ENCODE measurements at places on chromosomes 7 and 10.
A peak's percentile ranks its signal among the peaks of the same experiment; 100 is the strongest.

DNA sequence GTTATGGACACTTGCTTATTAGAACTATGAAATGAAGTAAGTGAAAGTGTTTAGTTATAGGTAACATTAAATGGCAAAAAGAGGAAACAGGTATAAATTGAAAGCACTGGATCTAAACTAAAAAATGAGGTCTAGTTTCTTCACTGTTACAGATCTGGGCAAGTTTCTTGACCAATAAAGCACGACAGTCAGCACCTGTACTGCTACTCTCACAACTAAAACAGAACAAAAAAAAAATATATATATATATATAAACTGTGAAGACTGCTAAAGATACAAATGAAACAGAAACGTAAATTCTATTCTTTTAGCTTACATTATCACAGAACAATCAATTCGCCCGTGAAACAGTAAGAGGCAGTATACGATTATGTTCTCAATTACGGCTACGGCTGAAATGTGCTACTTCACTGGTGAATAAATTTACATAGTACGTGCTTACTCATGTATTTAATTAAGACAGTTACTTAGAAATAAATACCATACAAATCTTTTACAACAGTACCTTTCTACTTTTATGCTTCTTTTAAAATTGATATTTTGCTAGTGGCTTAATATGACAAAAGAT is 4.2 kb downstream of the AHR start:
- no peak for DNase-seq
- no peaks in the 10 kb centered on the region for H3K36me3 ChIP-seq
- no peaks in the 10 kb centered on the region for H3K27me3 ChIP-seq
- H3K4me1 ChIP-seq = peaks cover 60% of the 10 kb centered on the region
- H3K4me3 ChIP-seq = peak overlapping the region; percentile 77
- peak overlapping the region; percentile 64 for H3K27ac ChIP-seq

- no peaks in the 10 kb centered on the region for H3K36me3 ChIP-seq
- H3K4me3 ChIP-seq = no peak overlapping the region
- no peaks in the 10 kb centered on the region for H3K27me3 ChIP-seq
- no peak for DNase-seq
These were observed 1.1 kb downstream of the EFCAB10 start for GRCh38 chr7:105580022-105580740.

DNA sequence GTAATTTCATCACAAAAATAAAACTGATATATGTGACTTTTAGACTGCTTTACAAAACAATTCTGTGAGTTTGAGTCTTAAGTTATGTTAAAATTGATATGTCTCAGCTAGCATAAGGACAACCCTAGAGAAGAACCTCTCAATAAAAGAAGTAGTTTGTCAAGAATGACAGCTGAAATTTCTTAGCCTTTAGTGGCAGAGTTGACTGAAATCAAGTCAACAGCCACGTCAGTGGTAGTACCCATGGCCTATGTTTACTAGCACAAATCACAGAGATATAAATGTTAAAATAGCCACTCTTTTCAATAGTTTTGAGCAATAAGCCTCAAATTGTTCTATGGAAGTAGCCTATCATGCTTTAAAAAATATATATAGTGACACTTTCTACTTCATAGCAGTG is 138.9 kb upstream of the FERD3L start:
- H3K4me3 ChIP-seq = no peak overlapping the region
- DNase-seq = no peak
- no peaks in the 10 kb centered on the region for H3K36me3 ChIP-seq
- H3K27me3 ChIP-seq = no peaks in the 10 kb centered on the region

DNA sequence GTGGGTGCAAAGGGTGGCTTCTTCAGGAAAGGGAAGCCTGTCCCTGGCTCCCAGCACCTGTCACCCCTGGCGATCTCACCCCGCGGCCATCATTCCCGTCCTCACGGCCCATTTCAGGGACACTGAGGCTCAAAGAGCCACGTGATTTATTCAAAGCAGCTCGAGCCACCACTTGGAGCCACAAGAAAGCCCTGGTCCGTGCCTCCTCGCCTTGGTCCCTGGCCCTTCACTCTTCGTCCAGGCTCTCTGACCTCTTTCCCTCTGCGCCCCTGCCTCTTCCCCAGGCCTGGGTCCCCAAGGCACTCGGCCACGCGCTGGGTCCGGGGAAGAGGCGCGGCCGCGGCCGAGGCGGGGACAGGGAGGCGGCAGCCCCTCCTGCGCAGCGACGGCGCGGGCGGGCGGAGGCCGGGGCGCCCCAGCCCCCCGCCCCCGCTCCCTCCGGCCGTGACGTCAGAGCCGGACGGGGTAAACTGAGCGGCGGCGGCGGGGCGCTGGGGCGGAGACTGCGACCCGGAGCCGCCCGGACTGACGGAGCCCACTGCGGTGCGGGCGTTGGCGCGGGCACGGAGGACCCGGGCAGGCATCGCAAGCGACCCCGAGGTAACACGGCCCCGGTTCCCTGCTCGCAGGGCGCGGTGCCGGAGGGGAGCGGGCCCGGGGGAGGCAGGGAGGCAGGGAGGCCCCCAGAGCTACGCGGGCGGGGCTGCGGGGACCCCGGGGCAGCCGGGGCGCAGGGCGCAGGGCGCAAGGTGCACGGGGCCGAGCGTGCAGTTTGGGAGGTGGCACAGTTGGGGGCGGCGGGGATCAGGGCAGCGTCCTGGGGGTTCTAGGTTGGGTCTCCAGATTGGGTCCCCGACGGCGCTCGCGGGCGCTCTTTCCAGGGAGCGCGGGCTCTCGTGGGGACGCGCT is at the start of gene SLC18A2:
Gene SLC18A2, plus strand, starts transcription at position 494 of the 909 bp plus-strand sequence. CDS start 580 bp downstream, outside the sequence.
- peak within 1 kb of the TSS; percentile 21 for H3K4me3 ChIP-seq
- no peak within 1 kb of the TSS for H3K27ac ChIP-seq
- H3K4me1 ChIP-seq = no peaks in the 10 kb centered on the region
- H3K27me3 ChIP-seq = peaks cover 44% of the 10 kb centered on the region
- DNase-seq = no peak

DNA sequence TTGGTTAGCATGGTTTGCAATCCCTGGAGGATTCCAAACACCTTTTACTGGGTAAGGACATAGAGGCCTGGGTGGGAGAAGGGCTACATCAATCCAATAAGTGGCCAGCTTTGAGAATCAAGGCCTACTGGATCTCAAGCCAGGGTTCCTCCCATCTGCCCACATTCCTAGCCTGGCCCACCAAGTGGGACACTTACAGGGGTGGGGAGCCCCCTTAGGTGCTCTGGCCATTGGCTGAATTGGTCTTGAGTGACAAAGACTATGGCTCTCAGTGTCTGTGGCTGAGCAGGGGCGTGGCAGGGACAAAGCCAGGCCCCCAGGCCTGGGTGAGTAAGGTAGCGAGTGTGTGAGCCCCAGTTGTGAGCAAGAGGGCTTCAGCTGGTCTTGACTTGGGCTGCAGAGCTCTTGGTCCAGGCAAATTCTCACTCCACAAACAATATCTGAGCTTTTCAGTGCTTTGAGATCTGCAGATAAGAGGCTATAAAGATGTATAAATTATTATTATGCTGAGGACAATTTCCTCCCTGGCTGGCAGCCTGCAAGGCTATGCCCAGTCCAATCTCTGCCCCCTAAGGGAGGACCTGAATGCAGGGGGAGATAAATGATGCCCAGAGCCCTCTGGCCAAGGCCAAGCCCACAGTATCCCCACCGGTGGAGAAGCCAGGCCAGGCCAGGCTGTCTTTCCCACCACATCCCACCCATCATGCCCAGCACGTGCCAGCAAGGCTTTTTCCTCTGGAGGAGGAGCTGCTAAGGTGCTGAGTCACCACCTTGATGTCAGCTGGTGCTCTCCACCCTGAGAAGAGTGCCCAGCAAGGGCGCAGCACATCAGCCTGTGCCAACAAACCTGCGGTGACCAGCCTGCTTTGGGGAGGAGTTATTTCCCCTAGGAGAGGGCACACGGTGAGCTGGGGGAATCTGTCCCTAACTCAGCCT is 80.7 kb upstream of the DUSP5 start:
- no peak overlapping the region for H3K4me3 ChIP-seq
- no peak for DNase-seq
- H3K4me1 ChIP-seq = peaks cover 51% of the 10 kb centered on the region
- peak overlapping the region; percentile 97 for H3K27ac ChIP-seq
- H3K27me3 ChIP-seq = no peaks in the 10 kb centered on the region

DNA sequence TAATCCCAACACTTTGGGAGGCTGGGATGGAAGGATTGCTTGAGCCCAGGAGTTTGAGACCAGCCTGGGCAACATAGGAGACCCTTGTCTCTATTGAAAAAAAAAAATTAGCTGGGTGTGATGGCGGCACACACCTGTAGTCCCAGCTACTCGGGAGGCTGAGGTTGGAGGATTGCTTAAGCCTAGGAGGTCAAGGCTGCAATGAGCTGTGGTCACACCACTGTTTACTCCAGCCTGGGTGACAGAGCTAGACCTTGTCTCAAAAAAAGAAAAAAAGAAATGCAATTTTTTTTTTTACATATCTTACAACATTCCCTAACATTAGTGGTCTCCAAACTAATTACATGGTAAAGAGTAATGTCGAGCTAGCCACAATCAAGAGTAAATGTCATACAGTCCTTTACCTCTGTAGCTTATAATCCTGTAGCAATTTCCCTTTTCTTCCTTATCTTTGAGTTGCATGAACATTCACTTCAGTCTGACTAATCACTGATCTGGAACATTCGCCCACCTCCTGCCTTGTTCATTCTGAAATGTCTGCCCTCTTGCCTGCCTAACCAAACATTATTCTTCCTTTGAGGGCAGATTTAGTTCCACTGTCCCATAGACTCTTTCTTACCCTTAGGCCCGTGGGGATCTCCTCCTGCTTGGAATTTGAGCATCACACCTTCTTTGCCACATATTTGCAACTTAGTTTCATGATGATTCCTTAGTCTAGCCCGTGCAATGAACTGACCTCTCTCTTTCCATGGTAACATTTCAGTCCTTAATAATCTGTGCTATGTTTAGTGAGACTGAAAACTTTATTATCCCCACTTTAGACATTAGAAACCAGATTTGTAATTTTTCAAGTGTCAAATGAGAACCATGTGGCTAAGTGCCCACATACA is 4.8 kb upstream of the VCL start:
- no peak overlapping the region for H3K27ac ChIP-seq
- H3K4me1 ChIP-seq = peaks cover 3% of the 10 kb centered on the region
- H3K36me3 ChIP-seq = no peaks in the 10 kb centered on the region
- no peak for DNase-seq

DNA sequence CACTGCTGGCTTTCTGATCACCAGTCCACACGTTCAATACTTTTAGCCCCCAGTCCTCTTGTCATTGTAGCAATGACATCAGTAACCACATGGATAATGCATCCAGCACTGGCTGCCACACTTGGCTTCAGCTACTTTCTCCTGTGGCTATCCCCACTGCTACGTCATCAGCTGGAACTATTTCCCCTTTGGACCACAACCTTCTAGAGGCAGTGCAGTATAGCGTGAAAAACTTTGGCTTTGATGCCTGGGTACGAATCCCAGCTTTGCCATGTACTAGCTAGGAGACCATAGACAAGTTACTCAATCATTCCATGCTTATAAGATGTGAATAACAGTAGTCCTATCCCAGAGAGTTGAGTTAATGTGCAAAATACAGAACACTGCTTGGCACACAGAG is 63.2 kb downstream of the CCDC3 start:
- no peak overlapping the region for H3K27ac ChIP-seq
- H3K27me3 ChIP-seq = no peaks in the 10 kb centered on the region
- no peak for DNase-seq
- H3K4me1 ChIP-seq = peaks cover 11% of the 10 kb centered on the region

- H3K27ac ChIP-seq = peak overlapping the region; percentile 97
- H3K27me3 ChIP-seq = no peaks in the 10 kb centered on the region
- no peak overlapping the region for H3K4me3 ChIP-seq
- no peaks in the 10 kb centered on the region for H3K36me3 ChIP-seq
These were observed 100.1 kb upstream of the FAM20C start for GRCh38 chr7:92231-92674.

- peak; percentile 77 for DNase-seq
- peak overlapping the region; percentile 89 for H3K4me3 ChIP-seq
- H3K4me1 ChIP-seq = peaks cover 30% of the 10 kb centered on the region
- no peaks in the 10 kb centered on the region for H3K27me3 ChIP-seq
- peak overlapping the region; percentile 92 for H3K27ac ChIP-seq
These were observed 1.3 kb upstream of the CDK14 start for GRCh38 chr7:90594751-90595317.

- H3K4me3 ChIP-seq = no peak overlapping the region
- DNase-seq = no peak
- H3K36me3 ChIP-seq = peaks cover 17% of the 10 kb centered on the region
These were observed 24.4 kb downstream of the ASNS start for GRCh38 chr7:97847791-97848190.

- no peaks in the 10 kb centered on the region for H3K27me3 ChIP-seq
- H3K36me3 ChIP-seq = no peaks in the 10 kb centered on the region
- H3K4me3 ChIP-seq = no peak overlapping the region
- no peak overlapping the region for H3K27ac ChIP-seq
- peaks cover 10% of the 10 kb centered on the region for H3K4me1 ChIP-seq
These were observed 91.1 kb upstream of the PDGFA start for GRCh38 chr7:610531-611280.

GRCh38 chr7:925601-926000 is 28.9 kb downstream of the ADAP1 start:
- no peaks in the 10 kb centered on the region for H3K36me3 ChIP-seq
- no peaks in the 10 kb centered on the region for H3K27me3 ChIP-seq
- peaks cover 7% of the 10 kb centered on the region for H3K4me1 ChIP-seq
- H3K4me3 ChIP-seq = no peak overlapping the region
- no peak for DNase-seq
- H3K27ac ChIP-seq = no peak overlapping the region

- H3K27ac ChIP-seq = no peak overlapping the region
- H3K4me3 ChIP-seq = no peak overlapping the region
- no peak for DNase-seq
- H3K36me3 ChIP-seq = no peaks in the 10 kb centered on the region
- no peaks in the 10 kb centered on the region for H3K27me3 ChIP-seq
These were observed 101.8 kb downstream of the IQUB start for GRCh38 chr7:123432601-123433000.
